ENCODE measurements at places on chromosomes 3 and 15.

DNA sequence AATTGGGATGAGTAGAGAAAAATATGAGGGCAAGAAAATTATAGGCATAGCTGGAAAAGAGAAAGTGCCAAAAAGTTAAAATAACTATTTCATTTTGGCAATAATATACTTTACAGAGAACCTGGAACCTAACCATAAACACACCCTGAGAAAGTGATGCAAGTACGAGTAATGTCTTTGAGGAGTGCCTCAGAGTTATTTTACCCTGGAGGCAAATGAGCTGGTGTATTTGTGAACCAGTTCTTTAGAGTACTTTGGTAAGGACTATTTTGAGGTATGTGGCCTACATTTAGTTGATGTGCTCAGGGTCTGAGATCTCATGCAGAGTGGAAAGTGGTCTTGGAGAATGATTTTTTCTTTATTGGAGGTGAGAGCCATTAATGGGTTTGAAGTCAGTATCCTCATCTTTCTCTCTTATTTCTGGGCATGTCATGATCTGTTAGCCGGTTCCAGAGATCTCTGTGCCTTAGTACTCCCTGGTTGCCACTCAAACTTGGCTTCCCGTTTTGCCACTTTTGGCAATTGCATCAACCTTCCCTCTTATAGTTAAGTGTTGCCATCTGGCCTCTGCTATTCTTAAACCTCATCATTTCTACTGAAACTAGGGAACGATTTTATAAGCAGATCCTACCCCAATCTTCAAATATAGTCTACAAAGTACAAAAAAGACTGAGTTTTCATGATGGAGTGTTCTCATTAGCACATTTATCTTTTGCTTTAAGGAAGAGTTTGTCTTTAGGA lies 145.7 kb downstream of the EPHA6 start:
- no peak for DNase-seq

DNA sequence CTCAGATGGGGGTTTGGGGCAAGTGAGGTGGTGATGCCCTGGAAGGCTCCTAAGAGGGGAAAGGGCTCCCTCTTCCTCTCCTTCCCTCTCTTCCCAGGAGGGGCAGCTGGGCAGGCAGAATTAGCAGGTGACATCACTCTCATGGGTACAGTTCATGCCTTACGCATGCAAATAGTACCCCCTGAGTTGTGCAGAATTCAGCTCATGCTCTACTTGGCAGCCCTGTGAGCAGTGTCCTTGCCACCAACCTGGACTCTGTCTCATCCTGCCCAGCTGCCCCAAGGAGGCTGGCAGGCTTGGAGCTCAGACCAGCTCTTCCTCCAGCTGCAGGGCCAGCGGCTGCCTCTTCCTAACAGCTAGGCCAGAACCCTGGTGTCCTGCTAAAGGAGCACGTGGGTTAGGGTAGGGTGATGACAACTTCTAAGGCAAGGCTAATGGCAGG lies 3.3 kb downstream of the CHAC1 start:
- no peak for DNase-seq

GRCh38 chr15:57320631-57321220 lies 55.6 kb upstream of the CGNL1 start:
- DNase-seq: no peak

- no peak for DNase-seq
Measured at GRCh38 chr3:189953551-189953950, 167.1 kb downstream of the P3H2 start.

DNA sequence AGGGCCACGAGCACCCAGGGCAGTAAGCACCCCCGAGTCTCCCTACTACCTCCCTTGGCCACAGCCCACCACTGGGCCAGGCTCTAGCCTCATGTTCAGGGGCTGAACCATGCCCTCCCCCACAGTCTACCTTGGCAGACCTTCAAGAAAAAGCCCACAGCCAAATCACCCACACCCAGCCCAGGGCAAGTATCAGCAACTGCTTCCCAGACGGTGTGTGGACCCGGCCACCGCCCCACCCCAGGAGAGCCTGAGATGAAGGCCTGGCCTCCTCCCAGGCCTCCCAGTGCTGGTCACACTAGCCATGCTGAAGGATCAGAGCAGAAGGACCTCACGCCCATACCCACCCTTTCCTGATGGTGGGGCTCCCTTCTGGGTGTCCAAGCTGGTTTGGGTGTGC lies 92.0 kb upstream of the LINGO1 start:
- DNase-seq: no peak

- peak; percentile 63 for DNase-seq
Measured at GRCh38 chr15:72758182-72758581, 25.4 kb downstream of the ADPGK start.

Data from H54 (cell line).